Hematopoietic multipotent progenitor cell treated with erythropoietin and hydrocortisone succinate and interleukin-3 and kit ligand, for 8 days (in vitro differentiated cells): ENCODE measurements at places on chromosomes 4 and X.

DNA sequence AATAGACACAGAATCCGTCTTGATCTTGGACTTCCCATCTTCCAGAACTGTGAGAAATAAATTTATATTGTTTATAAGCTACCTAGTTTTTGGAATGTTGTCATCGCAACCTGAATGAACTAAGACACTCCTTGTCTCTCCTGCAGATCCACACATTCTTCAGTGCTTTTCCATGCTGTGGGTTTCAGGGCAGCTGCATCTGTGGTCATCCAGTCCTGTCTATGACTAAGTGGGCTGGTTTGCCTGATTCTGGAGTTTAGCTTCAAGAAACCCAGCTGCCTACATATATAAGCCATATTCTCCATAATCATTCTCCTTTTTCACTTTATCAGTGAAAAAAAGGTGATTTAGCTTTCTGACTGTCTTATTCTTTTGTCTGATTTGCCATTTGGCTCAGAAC lies 170.3 kb upstream of the KIT start:
- no peak for DNase-seq

- DNase-seq: no peak
Measured at GRCh38 chr4:74109870-74110605, 11.0 kb upstream of the CXCL2 start.

- DNase-seq: no peak
Measured at GRCh38 chr4:33831442-33832066, 2412.8 kb downstream of the ARAP2 start.

DNA sequence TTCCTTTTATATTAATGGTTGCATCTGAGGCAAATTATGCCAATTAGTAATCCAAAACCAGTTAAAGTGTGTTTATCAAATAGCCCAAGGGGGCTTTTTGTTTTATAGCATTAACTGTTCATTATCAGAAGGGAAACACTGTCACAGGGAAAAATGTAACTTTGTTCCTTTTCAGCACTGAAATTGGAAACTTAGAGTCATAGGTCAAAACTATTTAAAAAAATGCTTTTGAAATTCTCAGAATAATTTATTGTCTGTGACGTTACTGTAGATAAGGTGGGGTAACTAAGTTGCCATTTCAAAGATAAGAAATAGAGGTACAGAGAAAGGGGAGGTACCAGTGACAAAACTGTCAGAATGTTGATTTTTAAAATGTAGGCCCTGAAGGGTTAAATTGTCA lies 129.3 kb downstream of the AKAP4 start:
- peak; percentile 28 for DNase-seq

GRCh38 chr4:118154649-118155048 lies 120.4 kb downstream of the NDST3 start:
- no peak for DNase-seq

GRCh38 chr4:7822877-7823276 lies 116.8 kb downstream of the AFAP1 start:
- no peak for DNase-seq
